ENCODE measurements at places on chromosomes 1 and 21. TPM values are rescaled to one million over a fixed set of nuclear protein-coding genes. Genes with fewer than 3 reads are reported as not detected.

DNA sequence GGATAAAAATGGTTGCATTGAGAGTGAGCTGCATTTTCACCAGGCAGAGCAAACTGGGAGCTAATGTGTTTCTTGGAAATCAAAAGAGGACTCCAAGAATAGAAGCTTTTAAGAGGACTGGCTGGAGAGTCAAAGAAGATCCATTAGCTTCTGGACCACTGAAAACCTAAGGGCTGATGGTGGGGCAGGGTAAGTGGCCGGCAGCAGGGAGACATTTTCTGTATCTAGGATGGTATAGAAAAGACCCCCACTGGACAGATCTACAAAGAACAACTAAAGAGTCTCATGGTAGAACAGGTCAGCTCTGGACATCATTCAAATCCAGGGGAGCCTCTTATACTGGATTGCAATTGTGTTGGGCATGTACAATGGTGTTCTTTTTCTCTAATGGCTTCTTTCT lies 262.3 kb downstream of the PTGER3 start:
- H3K27me3 ChIP-seq: no peaks in the 10 kb centered on the region
- no peaks in the 10 kb centered on the region for H3K36me3 ChIP-seq
- no peaks in the 10 kb centered on the region for H3K4me1 ChIP-seq
- H3K4me3 ChIP-seq: no peak overlapping the region

GRCh38 chr1:3640121-3640837 lies 9.6 kb downstream of the WRAP73 start:
- no peaks in the 10 kb centered on the region for H3K4me1 ChIP-seq
- DNase-seq: no peak
- no peaks in the 10 kb centered on the region for H3K27me3 ChIP-seq
- H3K27ac ChIP-seq: no peak overlapping the region
- peaks cover 23% of the 10 kb centered on the region for H3K36me3 ChIP-seq
- no peak overlapping the region for H3K4me3 ChIP-seq

DNA sequence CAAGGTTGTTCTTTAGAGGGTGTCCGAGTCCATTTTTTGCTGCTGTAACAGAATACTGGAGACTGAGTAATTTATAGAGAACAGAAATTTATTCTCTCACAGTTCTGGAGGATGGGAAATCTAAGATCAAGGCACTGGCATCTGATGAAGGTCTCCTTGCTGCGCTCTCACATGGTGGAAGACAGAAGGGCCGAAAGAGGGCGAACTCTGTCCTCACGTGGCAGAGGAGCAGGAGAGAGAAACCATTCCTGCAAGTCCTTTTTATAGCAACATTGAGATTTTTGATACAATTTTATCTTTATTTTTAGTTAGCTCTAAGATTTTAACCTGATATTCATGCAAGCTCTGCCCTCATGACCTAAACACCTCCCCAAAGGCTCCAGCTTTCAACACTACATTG lies 48.3 kb downstream of the ATG4C start:
- H3K36me3 ChIP-seq: peaks cover 7% of the 10 kb centered on the region
- H3K27me3 ChIP-seq: no peaks in the 10 kb centered on the region
- H3K4me3 ChIP-seq: no peak overlapping the region
- no peaks in the 10 kb centered on the region for H3K4me1 ChIP-seq

DNA sequence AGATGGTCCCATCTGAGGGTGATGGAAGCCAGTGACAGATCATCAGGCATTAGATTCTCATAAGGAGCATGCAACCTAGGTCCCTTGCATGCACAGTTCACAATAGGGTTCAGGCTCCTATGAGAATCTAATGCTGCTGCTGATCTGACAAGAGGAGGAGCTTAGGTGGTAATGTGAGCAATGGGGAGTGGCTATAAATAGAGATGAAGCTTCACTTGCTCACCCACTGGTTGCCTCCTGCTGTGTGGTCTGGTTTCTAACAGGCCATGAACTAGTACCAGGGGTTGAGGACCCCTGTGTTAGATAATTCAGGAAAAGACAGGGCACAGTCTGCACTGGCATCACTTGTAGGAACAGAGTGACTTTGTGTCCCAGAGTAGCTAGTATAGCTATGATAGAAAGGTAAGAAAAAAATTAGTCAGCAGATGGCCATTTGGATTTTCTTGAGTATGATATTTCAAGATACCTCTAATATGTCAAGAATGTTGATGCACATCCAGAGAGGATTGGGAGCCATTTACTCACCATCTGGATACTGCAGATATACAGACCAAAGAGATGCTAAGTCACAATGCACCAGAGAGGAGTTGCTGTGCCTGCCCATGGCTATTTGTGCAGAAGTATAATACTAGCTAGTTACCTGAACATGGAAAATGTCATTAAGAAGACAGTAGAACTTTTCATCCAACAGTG lies 53.6 kb downstream of the ADCY10 start:
- no peaks in the 10 kb centered on the region for H3K36me3 ChIP-seq
- H3K27ac ChIP-seq: no peak overlapping the region
- no peak for DNase-seq

- DNase-seq: no peak
- H3K27me3 ChIP-seq: no peaks in the 10 kb centered on the region
- H3K36me3 ChIP-seq: no peaks in the 10 kb centered on the region
- no peak overlapping the region for H3K4me3 ChIP-seq
- no peak overlapping the region for H3K27ac ChIP-seq
Observed at GRCh38 chr1:67184838-67185421, 18.7 kb downstream of the IL23R start.

- peak; percentile 11 for DNase-seq
- no peak overlapping the region for H3K4me3 ChIP-seq
- H3K27ac ChIP-seq: no peak overlapping the region
- no peaks in the 10 kb centered on the region for H3K4me1 ChIP-seq
- H3K27me3 ChIP-seq: no peaks in the 10 kb centered on the region
Observed at GRCh38 chr1:102942324-102942723, 166.0 kb downstream of the COL11A1 start.

DNA sequence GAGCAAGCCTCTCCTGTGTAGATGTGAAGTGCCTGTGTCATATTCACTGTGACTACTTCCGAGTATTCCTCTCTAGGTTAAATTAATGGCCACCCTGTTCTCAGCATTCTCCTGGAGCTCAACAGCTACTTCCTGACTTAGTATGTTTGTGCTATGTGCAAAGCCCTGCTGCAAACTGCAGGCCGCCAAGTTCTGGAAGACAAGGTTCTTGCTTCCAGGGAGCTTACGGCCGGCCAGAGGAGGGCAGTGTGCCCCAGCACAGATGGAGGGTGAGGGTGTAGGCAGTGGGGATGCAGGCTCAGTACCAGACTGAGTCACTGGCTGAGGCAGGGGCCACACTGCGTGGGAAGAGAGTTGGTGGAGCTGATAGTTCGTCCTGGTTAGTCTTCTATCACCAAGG lies 43.2 kb downstream of the ELK4 start:
- H3K27me3 ChIP-seq: no peaks in the 10 kb centered on the region
- H3K4me1 ChIP-seq: no peaks in the 10 kb centered on the region
- H3K36me3 ChIP-seq: no peaks in the 10 kb centered on the region
- DNase-seq: peak; percentile 44

- no peaks in the 10 kb centered on the region for H3K27me3 ChIP-seq
- H3K27ac ChIP-seq: no peak overlapping the region
- no peak for DNase-seq
- H3K4me3 ChIP-seq: no peak overlapping the region
Observed at GRCh38 chr1:177873238-177873637, 96.6 kb downstream of the SEC16B start.

GRCh38 chr1:203638950-203639349 lies 12.3 kb downstream of the ATP2B4 start:
- H3K36me3 ChIP-seq: no peaks in the 10 kb centered on the region
- DNase-seq: no peak
- peaks cover 5% of the 10 kb centered on the region for H3K4me1 ChIP-seq
- peaks cover 17% of the 10 kb centered on the region for H3K27me3 ChIP-seq
- no peak overlapping the region for H3K4me3 ChIP-seq
- no peak overlapping the region for H3K27ac ChIP-seq

- no peaks in the 10 kb centered on the region for H3K36me3 ChIP-seq
- peaks cover 11% of the 10 kb centered on the region for H3K4me1 ChIP-seq
- H3K27ac ChIP-seq: peak overlapping the region; percentile 68
- no peak overlapping the region for H3K4me3 ChIP-seq
Observed at GRCh38 chr1:178575611-178576361, 62.9 kb downstream of the TEX35 start.

- H3K36me3 ChIP-seq: no peaks in the 10 kb centered on the region
- no peaks in the 10 kb centered on the region for H3K27me3 ChIP-seq
- no peaks in the 10 kb centered on the region for H3K4me1 ChIP-seq
- H3K27ac ChIP-seq: no peak overlapping the region
- no peak for DNase-seq
- no peak overlapping the region for H3K4me3 ChIP-seq
Observed at GRCh38 chr1:37096523-37096922, 62.2 kb upstream of the GRIK3 start.

DNA sequence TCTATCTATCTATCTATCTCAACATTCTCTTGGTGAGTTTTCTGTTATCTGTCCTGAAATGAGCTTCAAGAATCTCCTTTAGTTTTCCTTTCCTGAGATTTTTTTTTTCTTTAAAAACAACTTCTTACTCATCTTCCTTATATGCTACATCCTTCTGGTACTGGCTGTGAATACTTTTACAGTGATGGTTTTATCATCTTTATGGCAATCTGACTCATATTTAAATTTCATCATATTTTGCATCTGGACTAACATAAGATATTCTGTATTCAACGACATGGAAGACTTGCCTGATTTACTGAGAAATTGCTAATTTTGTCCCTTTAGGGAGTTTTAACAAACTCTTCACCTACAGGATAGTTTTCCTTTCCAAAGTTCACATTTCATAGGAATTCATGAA lies 33.0 kb downstream of the PDE4B start:
- peak; percentile 44 for DNase-seq
- H3K27ac ChIP-seq: no peak overlapping the region

- peaks cover 14% of the 10 kb centered on the region for H3K36me3 ChIP-seq
- peak overlapping the region; percentile 58 for H3K27ac ChIP-seq
- H3K4me1 ChIP-seq: no peaks in the 10 kb centered on the region
- H3K4me3 ChIP-seq: no peak overlapping the region
- no peak for DNase-seq
Observed at GRCh38 chr1:41102653-41103052, 81.1 kb upstream of the SLFNL1 start.

GRCh38 chr21:42097274-42097673 lies 26.2 kb downstream of the UMODL1 start:
- H3K27ac ChIP-seq: no peak overlapping the region
- DNase-seq: no peak
- H3K4me3 ChIP-seq: no peak overlapping the region
- no peaks in the 10 kb centered on the region for H3K4me1 ChIP-seq

DNA sequence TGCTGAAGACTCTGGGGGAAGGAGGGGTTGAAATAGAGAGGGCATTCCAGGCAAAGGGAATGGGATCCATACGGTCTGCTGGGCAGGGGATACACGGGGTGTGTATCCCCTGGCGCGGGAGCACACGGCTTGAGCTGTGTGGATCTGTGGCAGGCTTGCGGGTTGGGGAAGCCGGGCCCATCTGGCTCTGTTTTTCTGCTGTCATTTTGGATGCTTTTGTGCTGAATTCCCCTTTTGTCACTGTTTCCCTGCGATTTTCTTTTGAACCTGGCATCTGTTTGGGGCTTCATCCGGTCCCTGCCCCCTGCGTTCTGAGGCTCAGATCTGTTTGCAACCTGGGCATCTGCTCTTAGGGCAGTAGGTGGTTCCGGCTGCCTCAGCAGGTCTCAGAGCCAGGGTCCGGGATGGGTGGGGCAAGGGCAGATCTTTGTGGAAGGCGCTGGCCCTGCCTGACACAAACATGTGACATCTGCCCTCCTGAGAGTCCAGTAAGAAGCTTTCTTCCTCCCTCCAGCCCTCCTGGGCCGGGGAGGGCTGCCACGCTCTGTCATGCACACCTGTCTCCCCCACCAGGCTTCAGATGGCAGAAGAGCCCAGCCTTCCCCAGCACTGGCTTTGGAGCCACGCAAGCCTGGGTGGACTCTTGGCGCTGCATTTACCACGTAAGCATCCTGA lies 84.0 kb downstream of the IGSF21 start:
- no peak overlapping the region for H3K27ac ChIP-seq
- peaks cover 52% of the 10 kb centered on the region for H3K27me3 ChIP-seq
- no peak for DNase-seq
- H3K36me3 ChIP-seq: no peaks in the 10 kb centered on the region
- no peak overlapping the region for H3K4me3 ChIP-seq

- no peaks in the 10 kb centered on the region for H3K27me3 ChIP-seq
- H3K27ac ChIP-seq: no peak overlapping the region
- no peak overlapping the region for H3K4me3 ChIP-seq
- H3K4me1 ChIP-seq: peaks cover 13% of the 10 kb centered on the region
Observed at GRCh38 chr21:42226626-42227025, 7.7 kb downstream of the ABCG1 start.

DNA sequence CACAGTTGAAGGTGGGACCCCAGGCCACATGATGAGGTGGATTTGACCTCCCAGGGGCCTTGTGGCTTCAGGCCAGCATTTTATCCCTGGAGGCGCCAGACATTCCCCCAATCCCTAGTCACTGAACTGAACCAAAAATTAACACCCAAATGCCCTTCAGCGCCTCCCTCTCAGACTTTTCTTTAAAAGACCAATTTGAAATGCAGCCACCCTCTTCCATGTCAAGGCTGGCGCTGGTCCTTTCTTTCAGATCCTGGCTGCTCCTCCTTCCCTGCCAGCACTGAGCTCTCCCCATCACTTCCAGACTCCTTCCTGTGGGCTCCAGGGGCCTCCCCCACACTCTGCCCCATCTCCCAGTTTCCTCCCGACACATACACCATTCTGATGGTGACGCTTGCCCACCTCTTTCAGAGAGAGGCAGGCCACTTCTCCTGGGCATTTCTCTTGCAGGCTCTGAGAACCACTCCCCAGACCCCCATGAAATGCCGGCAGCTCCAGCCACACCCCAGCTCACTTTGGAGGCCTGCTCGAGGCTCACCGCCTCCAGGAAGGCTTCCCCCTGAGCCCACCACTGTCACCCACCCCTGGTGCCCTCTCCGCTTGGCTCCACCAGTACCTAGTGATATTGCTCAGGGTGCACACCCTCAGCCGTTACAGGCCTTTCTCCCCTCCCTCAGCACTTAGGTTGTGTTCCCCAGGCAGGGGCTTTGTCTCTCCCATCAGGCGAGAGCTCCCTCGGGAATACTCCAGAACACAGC lies 27.0 kb downstream of the NAV1 start:
- no peak overlapping the region for H3K27ac ChIP-seq
- H3K4me3 ChIP-seq: no peak overlapping the region
- no peaks in the 10 kb centered on the region for H3K27me3 ChIP-seq
- H3K36me3 ChIP-seq: no peaks in the 10 kb centered on the region
- no peak for DNase-seq

DNA sequence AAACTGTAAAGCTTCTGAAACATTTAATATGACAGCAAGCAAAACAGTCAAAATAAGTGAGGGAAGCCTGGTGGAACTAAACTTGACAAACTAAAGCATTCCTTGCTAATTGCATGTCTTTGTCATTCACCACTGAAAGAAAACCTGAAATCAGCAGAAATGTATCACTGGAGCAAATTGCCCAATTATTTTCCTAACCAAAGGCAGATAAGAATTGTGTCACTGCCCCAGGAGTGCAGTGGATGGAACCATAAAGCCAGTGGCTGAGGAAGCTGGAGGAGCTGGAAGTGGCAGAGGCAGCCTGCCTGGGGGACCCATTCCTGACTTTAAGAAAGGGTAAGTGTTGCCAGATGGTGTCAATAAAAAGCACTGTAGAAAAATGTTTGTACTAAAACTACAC lies 2.7 kb upstream of the SLC30A10 start:
- no peak for DNase-seq
- H3K27ac ChIP-seq: no peak overlapping the region
- peaks cover 46% of the 10 kb centered on the region for H3K27me3 ChIP-seq
- H3K36me3 ChIP-seq: no peaks in the 10 kb centered on the region
- H3K4me3 ChIP-seq: no peak overlapping the region

Gene WDR64
- total RNA-seq: not detected

Gene IFI44
- not detected for total RNA-seq

Gene SLC1A7
- total RNA-seq: not detected

Gene RBM11
- 5.0 TPM for total RNA-seq
